ENCODE measurements at places on chromosomes 1 and 21.
A peak's percentile ranks its signal among the peaks of the same experiment; 100 is the strongest.

GRCh38 chr21:19508844-19509243 lies 1105.3 kb upstream of the TMPRSS15 start:
- no peak for DNase-seq

GRCh38 chr1:201059871-201060555 lies 36.5 kb upstream of the KIF21B start:
- no peak for DNase-seq

GRCh38 chr1:214002060-214002459 lies 14.3 kb downstream of the PROX1 start:
- no peak for DNase-seq

DNA sequence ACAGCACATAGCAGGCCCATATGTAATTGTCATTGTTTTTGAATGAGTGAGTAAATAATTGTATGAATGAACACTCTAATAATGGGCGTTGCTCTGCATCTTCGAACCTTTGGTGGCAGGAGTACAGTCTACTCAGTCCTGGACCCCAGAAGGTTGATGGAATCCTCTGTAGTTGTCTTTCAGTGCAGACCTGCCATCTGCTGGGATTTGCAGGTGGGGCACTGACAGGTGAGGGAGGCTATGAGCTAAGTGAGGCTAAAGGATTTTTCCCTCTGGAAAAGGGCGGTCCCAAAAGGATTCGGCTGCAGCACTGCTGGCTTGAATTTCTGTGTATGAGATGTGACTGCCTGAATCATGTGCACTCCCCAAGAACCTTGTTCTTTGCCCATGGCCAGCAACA lies 53.4 kb downstream of the PLXNA2 start:
- no peak for DNase-seq

- DNase-seq, result peak; percentile 21
Measured at GRCh38 chr1:22317231-22317919, 134.3 kb upstream of the ZBTB40 start.

GRCh38 chr1:108847494-108847893 lies 9.4 kb downstream of the AKNAD1 start:
- DNase-seq, result no peak

- DNase-seq, result no peak
Measured at GRCh38 chr1:228415853-228416216, 826 bp downstream of the TRIM17 start.

- no peak for DNase-seq
Measured at GRCh38 chr1:229694053-229694693, 68.1 kb downstream of the URB2 start.

DNA sequence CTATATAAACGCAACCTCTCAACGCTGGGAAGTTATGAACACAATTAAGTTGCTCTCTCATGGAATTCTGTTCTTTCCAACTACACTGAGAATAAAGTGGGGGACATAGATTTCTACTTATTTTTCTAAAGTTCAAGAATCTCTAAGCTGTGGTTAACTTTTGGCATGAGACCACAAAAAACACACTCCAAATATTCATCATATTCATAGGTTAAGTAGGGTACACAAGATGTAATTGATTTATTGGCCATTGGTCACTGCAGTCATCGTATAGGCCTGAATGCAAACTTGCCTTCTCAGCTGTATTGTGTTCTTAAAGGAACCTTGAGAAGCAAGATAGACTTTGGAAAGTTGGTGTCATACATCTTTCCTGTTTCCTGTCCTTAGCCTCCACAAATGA lies 40.3 kb downstream of the PRRX1 start:
- DNase-seq, result no peak

- DNase-seq, result no peak
Measured at GRCh38 chr1:222241410-222241809, 306.5 kb downstream of the HHIPL2 start.

DNA sequence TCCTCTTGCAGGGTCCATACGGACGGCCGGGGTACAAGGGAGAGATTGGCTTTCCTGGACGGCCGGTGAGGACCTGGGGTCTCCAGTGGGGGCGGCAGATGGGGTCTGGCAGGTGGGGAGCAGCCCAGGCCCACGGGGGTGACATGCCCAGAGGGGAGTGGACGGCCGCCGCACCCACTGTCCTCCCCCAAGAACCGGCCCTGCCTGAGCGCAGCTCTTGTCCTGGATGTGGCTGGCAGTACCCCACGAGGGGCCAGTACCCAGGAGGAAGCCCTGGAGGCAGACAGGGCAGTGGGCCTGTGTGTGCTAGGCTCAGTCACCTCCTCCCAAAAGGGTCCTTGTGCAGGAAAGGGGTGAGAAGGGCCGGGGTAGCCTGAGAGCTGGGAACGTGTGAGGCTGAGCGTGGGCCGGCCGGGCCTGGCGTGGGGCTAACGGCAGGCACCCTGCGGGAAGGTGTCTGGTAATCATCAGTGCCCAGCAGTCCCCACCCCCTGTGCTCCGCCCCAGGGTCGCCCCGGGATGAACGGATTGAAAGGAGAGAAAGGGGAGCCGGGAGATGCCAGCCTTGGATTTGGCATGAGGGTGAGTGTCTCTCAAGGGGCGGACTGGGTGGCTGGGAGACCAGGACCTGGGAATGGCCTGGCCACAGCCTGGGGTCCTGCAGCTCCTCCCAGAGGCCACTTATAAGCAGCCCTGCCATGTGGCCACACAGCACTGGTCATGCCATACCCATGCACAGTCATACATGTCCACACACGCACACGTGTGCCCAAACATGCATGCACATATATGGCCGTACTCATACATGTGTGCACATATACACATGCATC lies 47.2 kb downstream of the SLC19A1 start:
- no peak for DNase-seq

DNA sequence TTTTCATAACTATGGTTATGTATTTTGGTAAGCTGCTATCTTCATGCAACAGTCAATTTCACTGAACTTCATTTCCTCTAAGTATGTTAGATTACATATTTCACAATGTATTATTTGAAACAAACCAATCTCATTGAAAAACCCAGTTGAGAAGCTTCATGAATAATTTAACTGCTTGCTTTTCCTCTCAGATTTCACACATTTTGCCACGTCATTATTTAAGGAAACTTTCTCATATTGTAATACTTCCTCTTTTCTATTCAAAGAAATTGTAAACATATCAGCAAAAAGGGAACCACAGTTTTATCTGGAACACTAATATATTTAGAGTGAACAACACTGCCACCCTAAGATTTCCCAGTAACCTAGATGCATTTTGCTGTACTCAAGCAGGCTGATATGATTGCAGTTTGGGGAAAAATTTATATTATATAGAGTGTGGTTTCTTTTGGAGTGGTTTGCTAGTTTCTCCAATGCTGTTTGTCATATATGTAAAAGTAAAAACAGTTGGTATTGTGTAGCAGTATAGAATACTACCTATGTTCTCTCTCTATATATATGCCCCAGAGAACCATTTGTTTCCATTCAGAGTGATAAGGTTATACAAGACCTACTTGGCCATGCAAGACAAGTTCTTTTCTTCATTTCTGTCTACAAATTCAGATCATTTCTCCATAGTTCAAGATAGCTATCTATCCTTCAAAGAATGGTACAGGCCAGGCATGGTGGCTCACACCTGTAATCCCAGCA lies 28.4 kb upstream of the AHCTF1 start:
- peak; percentile 74 for DNase-seq

- DNase-seq, result no peak
Measured at GRCh38 chr1:90435351-90435750, 281.8 kb downstream of the BARHL2 start.

- no peak for DNase-seq
Measured at GRCh38 chr1:202844935-202845334, 34.2 kb downstream of the PCAT6 start.

- DNase-seq, result no peak
Measured at GRCh38 chr1:216936779-216937178, 213.6 kb upstream of the ESRRG start.

DNA sequence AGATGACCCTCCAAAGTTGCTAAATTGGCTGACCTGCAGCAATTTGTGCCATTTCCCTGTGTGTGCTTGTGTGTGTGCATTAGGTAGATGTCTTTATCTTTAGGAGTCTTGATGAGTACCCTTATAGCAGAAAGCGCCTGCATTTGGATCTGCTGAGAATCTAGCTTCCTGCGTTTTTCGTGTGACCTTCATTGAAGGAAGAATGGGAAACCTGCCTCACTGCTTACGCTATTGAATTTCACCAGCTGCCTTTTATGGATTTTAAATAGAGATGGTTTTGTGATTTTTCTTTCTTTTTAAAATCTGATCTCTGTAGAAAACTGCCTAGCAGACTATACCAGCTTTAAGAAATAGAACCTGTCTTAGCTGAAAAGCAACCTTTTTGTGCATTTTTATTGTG lies 124.5 kb downstream of the CACHD1 start:
- DNase-seq, result no peak

DNA sequence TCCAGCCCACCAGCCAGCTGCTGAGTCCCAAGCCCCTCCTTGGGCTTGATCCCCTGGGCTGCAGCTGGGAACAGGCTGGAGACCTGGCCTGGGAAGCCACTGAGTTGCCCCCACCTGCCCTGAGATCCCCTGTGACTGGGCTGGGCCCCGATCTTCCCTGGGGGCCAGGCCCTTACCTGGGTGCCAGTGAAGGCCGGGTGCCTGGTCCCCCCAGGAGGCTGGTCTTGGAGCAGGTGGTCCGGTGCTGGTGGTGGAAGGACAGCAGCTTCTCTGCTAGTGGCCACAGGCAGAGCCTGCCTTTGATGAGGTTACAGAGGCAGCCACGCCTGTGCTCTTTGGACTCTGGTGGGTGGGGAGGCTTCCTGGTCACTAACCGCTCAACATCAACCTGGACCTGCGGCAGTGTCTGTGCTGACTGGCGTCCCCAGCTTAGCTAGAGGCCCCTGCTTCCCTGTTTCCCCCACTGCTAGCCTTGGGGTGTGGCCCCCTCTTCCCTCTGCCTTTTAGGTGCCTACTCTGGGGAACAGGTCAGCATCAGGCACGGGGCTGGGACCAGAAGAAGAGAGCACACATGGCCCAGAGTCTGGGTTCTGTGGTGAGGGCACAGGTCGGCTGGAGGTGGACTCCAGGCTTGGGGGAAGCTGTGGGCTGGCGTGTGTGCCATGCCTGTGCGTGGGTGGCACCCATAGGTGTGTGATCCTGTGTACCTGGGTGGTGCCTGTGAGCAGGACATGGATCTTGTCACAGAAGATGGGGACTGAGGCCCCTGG lies at the start of gene EPS8L3:
TSS of gene EPS8L3 (minus strand) at position 278 of the 770 bp plus-strand sequence. CDS start 2,174 bp downstream, outside the sequence.
- DNase-seq, result no peak

GRCh38 chr1:203304391-203304918 lies 864 bp upstream of the BTG2 start:
- peak; percentile 15 for DNase-seq

- DNase-seq, result no peak
Measured at GRCh38 chr1:27609210-27609555, 5.2 kb upstream of the AHDC1 start.

GRCh38 chr21:27422435-27422834 lies 455.5 kb upstream of the ADAMTS5 start:
- DNase-seq, result no peak

All from RPMI8226 (cell line).